ENCODE measurements at places on chromosomes 4 and X. TPM values are rescaled to one million over a fixed set of nuclear protein-coding genes. Genes with fewer than 3 reads are reported as not detected.

GRCh38 chr4:78610546-78611214 is 59.1 kb downstream of the ANXA3 start:
- no peak for DNase-seq

DNA sequence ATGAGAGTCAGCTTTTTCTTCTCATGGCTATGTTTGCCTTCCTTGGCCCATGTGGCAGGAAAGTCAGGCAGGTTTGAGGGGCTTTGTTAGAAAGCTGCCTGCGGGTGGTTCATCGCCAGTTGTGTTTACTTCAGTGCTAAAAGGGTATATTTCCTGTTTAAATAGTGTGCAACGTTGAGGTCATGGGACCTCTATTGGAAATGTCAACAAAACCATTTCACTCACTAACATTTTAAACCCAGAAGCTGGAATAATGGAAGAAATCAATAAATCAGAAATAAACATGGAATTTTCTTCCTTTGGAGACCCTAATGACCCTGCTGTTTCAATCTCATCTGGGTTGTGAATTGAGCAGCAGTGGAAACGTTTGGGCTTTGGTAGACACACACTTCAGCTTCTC is 185.8 kb downstream of the ANKRD50 start:
- no peak for DNase-seq

DNA sequence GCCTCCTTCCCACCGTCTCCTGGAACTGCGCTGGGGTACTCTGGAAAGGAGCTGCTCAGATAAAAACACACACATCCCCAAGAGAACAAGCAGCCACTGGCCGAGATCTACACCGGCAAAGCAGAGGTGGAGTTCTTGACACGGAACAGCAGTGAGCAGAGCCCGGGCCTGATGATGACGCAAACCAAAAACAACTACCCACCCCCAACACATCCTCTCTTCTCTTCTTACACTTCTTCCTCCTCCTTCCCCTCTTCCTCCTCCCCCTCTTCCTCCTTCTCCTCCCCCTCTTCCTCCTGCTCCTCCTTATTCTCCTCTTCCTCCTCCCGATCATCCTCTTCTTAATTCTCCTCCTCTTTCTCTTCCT is 4.6 kb downstream of the PNMA5 start:
- DNase-seq, result peak; percentile 1

DNA sequence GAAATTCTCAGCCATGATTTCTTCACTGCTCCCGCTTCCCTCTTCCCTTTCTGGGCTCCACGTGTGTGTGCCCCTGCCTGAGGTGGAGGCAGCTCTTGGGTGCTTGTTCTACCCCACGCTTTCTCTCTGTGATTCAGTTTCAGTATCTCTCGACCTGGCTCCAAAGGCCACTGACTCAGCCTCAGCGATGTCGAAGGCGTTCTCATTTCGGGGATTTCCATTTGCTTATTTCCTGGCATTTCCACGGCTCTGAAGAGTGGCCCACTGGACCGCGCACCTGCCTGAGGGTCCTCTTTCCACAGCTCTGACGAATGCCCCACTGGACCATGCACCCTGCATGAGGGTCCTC is 52.4 kb downstream of the GAK start:
- DNase-seq, result no peak

GRCh38 chr4:154471526-154472331 is 19.9 kb downstream of the DCHS2 start:
- no peak for DNase-seq

The CNGA2 gene
- total RNA-seq, result not detected

The KLHL34 gene
- total RNA-seq, result not detected

The NUDT10 gene
- total RNA-seq, result 14.7 TPM

Measured in Daoy (cell line).